ENCODE measurements at places on chromosomes 5 and 9. TPM values are rescaled to one million over a fixed set of nuclear protein-coding genes. Genes with fewer than 3 reads are reported as not detected.

- DNase-seq: no peak
These were observed 24.0 kb upstream of the SLC12A7 start for GRCh38 chr5:1135696-1136525.

The PIP5KL1 gene
- total RNA-seq: 0.21 TPM

The NCS1 gene
- total RNA-seq: 40.5 TPM

DNA sequence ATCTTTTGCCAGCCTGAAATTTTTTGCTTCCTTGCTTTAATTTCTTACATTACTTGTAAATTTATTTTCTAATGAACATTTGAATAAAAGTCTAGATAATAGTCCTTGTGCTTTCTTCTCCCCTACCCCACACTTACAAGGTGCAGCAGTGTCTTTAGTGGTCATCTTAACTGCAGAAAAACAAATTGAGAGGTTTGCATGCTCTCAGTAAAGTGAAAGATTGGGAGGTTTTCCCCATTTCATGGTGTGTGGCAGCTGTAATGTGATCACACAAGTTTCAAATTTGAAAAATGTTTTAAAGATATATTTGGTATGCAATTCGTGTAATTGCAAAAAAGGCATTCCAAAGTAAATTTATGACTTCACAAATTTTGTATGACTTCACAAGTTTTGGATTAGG lies 14.7 kb downstream of the APC start:
- DNase-seq: no peak

The PCDHA3 gene
- total RNA-seq: 0.18 TPM

DNA sequence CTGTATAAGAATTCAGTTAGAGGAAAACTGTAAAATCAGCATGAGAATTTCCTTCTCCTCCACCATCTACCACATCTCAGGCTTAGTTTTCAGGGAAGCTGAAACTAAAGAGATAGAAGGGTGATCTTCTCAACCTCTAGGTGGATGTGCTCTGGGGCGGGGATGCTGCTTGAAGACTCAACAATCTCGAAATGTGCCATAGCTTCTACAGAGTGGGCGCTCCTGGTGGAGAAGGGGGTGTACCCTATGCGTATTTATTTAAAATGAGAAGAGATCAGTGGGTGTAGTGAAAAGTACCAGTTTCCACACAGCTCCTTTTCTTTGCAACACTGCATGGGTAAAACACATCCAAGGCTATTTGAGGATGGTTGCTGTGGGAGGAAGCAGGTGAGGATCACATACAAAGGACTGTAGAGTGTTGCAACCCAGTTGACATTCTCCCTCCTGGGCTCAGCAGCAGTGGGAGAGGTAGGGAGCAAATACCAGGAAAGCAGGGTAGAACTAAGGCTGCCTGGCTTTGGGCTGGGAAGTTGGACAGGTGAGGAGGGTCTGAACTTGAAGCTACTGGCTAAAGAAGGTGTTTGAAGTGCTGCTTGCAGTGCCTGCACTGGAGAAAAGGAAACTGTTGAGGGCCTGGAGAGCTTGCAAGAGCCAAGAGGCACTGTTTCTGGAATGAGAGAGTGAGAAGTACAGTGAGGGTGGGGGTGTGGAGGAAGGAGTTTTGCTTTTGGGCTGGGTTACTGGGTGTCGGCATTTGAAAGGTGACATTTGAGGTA lies 73.1 kb downstream of the MAST4 start:
- no peak for DNase-seq

DNA sequence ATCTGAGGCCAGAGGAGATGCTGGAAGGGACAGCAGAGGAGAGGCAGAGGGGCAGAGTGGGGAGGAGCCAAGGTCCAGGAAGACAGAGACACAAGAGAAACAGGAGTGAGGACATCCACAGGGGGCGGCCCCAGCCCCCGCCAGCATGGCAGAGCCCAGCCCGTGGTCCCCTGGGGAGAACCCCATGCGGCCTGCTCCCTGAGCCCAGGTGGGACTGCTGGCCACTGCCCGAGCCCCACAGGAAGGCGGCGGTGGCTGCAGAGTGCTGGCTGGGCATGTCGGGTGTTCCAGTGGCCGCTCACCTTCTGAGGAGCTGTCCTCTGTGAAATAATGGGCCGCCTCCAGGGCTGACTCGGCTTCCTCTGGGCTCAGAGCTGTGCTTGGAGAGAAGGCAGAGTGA lies 8.9 kb upstream of the MRNIP start:
- DNase-seq: no peak

GRCh38 chr9:26684029-26684428 lies 208.6 kb downstream of the CAAP1 start:
- DNase-seq: no peak

DNA sequence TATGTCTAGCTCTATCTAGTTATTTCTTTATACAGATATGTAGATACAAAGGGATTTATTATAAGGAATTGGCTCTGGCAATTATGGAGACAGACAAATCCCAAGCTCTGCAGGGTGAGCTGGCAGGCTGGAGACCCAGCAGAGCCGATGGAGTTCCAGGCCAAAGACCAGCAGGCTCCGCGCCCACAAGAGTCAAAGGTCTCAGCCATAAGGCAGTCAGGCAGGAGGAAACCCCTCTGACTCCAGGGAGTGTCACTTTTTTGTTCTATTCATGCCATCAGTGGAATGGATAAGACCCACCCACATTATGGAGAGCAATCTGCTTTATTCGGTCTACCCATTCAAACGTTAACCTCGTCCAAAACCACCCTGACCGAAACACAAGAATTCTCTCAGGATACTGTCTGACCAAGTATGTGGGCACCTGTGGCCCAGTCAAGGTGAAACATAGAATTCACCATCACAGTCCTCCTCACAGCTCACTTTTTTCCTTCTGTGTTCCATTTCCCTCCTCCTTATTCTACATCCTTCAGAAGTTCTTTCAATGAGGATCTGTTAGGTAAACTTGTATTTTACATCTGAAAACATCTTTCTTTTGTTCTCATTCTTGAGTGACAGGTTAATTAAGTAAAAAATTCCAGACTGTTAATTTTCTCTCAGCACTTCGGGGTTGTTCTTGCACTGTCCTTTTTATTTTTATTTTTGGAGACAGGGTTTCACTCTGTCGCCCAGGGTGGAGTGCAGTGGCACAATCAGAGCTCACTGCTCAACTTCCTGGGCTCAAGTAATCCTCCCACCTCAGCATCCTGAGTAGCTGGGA lies 21.2 kb downstream of the RNF130 start:
- no peak for DNase-seq

The HABP4 gene
- total RNA-seq: 9.8 TPM

The MRPL36 gene
- total RNA-seq: 71.2 TPM

- no peak for DNase-seq
These were observed 149.3 kb upstream of the MPDZ start for GRCh38 chr9:13428766-13429165.

The PCDHB10 gene
- total RNA-seq: 0.33 TPM

GRCh38 chr9:78599926-78600325 lies 303.0 kb downstream of the PSAT1 start:
- DNase-seq: no peak

DNA sequence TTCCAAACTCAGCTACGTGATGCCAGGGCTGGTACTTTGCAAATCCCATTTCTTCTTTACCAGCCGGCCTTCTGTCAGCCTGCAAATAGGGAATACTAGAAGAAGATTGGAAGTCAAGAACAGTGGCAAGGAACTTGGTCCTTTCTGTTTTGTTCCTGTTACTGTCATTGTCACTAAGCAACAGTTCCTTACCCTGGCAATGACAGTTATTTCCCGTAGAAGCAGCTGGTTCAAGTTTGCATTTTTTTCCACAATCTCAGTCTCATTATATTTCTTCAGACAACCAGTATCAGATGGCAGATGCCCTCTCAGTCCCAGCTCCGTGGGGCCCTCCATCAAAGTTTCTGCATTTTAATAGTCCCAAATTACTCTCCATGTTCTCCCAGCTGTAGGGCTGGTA lies 9.1 kb upstream of the C1QTNF2 start:
- no peak for DNase-seq

The C7 gene
- 7.7 TPM for total RNA-seq

- no peak for DNase-seq
These were observed 106.8 kb upstream of the SARDH start for GRCh38 chr9:133844881-133845410.

DNA sequence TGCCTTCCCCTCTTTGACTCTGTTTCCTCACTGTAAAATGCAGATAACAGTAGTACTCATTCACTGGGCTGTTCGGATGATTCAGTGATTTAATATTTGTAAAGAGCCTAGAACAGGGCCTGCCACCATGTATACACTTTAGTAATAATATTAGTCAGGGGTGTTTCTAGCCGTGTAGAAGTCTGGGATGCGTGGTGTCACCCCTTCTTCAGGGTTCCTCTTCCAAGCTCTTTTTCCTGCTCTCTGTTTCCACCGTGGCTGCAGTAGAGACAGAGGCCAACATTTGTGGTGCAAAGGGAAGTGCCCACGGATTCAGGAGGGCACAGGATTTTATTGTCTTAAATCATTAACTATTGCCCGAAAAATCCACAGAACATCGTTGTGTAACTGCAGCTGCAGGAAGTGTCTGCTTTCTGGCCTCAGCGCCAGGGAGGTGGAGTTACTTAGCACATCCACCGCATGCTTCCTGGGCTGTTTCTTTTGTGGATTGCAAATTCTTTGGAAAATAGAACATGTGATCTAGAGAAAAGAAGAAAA lies 61.7 kb downstream of the TRIO start:
- peak; percentile 82 for DNase-seq

DNA sequence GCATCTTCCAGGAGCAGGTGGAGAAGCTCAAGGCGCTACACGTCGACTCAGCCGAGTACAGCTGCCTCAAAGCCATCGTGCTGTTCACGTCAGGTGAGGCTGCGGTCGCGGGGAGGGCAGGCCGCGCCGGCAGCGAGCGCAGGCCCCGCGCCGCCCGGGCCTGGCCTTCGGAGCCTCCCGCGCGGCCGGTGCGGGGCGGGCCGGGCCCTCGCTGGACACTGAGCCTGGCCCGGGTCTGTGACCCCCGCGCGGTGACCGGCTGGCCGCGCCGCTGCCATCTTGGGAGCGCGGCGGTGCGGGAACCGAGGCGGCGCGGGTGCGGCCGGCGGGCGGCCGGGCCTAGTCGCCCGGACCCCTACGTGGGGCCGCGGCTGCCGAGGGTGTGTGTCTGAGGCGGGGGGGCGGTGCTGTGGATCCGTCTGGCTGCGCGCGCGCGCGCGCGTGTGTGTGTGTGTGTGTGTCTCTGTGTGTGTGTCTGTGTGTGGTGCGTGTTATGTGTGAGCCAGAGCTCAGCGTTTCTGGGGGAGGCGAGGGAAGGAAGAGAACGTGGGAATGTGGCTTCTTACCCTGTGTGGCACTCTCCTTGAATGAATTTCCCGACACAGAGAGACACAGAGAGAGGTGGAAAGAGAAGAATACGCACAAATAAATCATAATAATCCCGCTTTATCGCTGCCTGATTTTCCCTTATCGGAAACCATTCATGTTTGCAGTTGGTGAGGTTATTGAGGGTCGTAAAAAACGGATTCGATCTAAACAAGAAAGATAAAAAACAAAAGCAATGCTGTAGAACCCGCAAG lies 5.5 kb downstream of the NR2F1 start:
- no peak for DNase-seq

The IFT74 gene
- total RNA-seq: 7.8 TPM

DNA sequence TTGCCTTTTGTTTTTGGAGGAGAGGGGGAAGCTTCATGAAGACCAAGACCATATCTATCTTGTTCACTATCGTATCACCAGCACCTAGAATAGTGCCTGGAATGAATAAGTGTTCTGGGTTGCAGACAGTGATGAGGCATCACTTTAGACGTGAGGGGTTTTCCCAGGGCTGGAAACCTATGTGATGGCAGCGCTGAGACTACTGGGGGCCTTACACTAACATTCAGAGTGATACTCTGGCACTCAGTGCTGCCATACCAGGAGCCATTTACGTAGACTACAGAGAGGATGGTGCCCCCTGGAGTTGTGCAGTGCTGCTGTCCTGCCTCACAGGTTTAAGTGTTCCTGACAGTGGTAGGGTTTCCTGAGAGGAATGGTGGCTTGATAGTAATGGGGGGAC lies 6.9 kb downstream of the CCL19 start:
- no peak for DNase-seq

Measured in pulmonary artery endothelial cell (primary cell).